ENCODE measurements at places on chromosomes 2 and 18.

DNA sequence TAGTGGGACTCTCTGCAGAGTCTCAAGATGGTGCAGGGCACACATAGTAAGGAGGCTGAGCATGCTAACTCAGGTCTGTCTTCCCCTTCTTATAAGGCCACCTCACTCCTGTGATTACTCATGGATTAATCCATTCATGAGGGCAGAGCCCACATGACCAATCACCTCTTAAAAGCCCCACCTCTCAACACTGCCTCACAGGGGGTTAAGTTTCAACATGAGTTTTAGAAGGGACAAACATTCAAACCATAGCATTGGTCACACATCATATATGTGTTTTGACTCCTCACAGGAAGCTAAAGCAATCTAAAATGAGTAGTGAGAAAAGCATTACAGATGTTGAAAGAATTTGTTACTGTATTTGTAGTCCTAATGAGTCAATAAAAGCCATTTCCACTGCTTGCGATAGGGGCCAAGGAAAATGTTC lies 57.5 kb downstream of the DTNA start:
- DNase-seq, result no peak

GRCh38 chr2:105315314-105315713 lies 14.2 kb downstream of the TGFBRAP1 start:
- DNase-seq, result no peak

GRCh38 chr2:205764270-205764746 lies 82.0 kb downstream of the NRP2 start:
- no peak for DNase-seq

GRCh38 chr2:23486684-23487075 lies 101.7 kb downstream of the KLHL29 start:
- no peak for DNase-seq

GRCh38 chr2:159065313-159065712 lies 96.9 kb downstream of the TANC1 start:
- no peak for DNase-seq

DNA sequence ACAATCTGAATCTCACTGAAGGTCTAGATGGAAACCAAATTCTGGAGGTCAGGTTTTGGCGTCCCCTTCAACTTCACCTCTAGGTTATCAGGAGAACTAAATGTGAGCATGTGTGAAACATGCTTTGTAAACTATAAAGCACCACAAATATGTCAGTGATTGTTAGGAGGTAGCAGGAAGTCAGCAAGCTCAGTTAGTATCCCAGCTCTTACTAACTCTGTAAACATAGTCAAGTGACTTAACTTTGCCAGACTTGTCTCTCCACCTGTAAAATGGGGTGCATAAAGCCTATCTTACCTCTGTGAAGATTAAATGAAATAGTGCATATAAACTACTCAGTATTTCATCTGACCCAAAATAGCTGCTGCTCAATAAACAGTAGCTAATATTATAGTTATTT lies 121.5 kb downstream of the INSIG2 start:
- DNase-seq, result no peak

- DNase-seq, result no peak
These were observed 43.7 kb upstream of the DARS1 start for GRCh38 chr2:136029149-136029548.

DNA sequence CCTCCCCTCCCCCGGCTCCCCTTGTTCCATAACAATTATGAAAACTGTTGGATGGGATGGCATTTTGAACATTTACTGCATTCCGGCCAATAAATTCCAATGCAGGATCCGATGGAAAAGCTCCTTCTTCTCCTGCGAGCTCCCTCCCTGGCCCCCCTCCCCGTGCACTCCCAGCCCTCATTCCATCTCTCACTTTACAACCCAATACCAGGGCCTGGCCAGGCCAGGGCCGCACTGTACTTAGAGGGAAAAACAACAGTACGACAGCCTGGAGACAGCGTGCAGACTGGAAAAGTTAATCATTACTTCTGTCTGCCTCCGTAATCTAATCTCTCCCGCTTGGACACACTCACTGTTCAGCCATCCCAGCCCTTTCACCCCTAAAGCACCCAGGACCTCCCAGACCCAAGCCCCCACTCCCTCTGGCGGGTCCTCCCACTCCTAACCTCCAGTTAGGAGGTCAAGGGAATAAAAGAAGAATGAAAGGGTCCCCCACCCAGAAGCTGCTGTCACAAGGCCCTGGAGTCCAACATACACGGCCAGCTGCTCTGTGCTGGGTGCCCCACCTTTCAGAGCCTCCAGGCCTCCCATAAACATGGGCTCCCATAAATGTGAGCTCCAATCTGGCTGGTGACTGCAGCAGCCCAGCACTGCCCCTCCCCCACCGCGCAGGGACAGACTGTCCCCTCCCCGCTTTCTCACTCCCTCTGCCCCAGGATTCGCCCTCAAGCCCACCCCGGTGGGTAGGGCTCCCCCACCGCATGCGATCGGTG lies 20.6 kb downstream of the SMAD7 start:
- DNase-seq, result no peak

GRCh38 chr2:58890865-58891525 lies 649.9 kb upstream of the FANCL start:
- DNase-seq, result no peak

GRCh38 chr2:38116762-38117161 lies 40.8 kb upstream of the CYP1B1 start:
- no peak for DNase-seq

- DNase-seq, result no peak
These were observed 38.4 kb downstream of the PKP4 start for GRCh38 chr2:158495175-158495574.

GRCh38 chr18:37554399-37554787 lies 11.2 kb downstream of the CELF4 start:
- no peak for DNase-seq

DNA sequence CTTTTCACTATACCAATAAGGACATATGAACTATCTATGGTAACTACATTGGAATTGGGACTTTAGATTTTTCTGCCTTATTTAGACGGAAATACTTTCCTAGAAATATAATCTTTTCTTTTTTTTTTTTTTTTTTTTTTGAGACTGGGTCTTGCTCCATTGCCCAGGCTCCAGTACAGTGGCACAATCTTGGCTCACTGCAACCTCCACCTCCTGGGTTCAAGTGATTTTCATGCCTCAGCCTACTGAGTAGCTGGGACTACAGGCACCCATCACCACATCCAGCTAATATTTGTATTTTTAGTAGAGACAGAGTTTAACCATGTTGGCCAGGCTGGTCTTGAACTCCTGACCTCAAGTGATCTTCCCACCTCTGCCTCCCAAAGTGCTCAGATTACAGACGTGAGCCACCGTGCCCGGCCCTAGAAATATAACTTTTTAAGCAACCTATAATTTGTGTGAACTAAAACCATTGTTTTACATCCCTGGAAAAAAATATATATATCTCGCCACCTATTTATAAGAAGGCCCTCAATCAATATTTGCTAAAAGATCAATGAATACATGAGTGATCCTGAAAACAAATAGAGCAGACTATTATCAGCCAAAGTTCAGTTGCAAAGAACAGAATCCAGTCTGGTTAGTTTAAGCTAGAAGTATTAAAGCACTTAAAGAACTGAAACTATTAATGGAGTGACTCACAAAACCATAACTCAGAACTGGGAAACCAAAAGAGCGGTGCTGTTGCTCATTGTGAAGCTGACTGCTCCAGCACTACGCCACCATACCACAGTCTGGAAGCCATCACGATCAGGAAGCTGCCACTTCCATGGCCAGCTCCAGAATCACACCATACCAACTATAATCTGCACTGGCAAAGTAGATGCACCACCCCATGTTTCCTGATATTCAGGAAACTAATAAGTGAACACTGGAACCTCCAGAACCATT lies 8.4 kb upstream of the HNRNPLL start:
- peak; percentile 12 for DNase-seq

DNA sequence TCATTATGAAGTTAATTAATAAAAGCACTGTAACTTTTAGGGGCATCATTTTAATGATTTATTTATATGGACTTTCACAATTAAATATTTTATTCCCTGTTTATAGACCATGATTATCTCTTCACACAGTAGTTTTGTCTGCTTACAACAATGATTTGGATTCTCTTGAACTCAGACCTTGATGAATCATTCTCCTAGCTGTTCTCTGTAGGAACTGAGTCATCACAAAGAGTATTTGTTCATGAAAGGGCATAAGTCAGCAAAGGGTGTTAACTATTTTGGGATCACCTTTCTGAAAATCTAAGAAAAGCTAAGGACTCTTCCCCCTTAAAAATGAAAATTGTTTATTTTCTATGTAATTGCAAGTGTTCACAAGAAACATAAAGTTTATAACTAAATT lies 461.1 kb upstream of the UBE2E3 start:
- DNase-seq, result no peak

GRCh38 chr2:57370882-57371585 lies 675.6 kb upstream of the VRK2 start:
- no peak for DNase-seq

- no peak for DNase-seq
These were observed 62.1 kb downstream of the NABP1 start for GRCh38 chr2:191740016-191740419.

- DNase-seq, result no peak
These were observed 449.4 kb upstream of the SOX11 start for GRCh38 chr2:5242751-5243150.

- no peak for DNase-seq
These were observed 95.2 kb upstream of the SCG2 start for GRCh38 chr2:223697316-223697891.

- no peak for DNase-seq
These were observed 78.2 kb downstream of the BCL11A start for GRCh38 chr2:60475123-60475830.

DNA sequence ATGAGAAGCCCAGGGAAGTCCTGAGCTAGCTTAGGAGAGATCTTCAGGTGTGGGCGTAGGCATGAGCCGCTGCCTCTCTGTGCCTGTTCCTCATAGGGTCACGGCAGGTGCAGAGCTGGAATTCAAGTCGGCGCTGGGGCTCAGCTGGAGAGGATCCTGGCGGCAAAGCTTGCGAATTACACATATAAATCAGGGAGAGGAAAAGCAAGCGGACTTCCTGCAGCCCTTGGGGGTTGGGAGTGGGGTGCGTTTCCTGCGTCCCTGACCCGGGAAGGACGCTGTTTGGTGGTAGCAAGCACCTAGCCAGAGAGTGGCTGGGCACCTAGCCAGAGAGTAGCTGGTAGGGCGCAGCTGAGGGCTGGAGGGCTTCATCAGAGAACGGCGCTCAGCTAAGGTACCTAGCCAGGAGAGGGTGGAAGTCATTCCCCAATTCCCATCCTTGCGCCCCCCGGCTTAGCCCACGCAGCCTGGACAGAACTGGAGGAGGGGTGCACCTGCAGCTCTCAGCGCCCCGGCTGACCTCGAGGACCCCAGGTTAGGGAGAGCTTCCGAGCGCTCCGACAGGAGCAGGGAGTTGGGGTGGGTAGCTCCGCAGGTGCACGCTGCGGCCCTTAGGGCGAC lies 459 bp upstream of the EFR3B start:
- DNase-seq, result no peak

- no peak for DNase-seq
These were observed 869.4 kb upstream of the VRK2 start for GRCh38 chr2:57177176-57177575.

- no peak for DNase-seq
These were observed 911.6 kb downstream of the TDRD15 start for GRCh38 chr2:22035361-22035830.

- no peak for DNase-seq
These were observed 530.7 kb downstream of the CBLN2 start for GRCh38 chr18:72013427-72013850.

- no peak for DNase-seq
These were observed 183.1 kb upstream of the ALPP start for GRCh38 chr2:232195487-232195886.

DNA sequence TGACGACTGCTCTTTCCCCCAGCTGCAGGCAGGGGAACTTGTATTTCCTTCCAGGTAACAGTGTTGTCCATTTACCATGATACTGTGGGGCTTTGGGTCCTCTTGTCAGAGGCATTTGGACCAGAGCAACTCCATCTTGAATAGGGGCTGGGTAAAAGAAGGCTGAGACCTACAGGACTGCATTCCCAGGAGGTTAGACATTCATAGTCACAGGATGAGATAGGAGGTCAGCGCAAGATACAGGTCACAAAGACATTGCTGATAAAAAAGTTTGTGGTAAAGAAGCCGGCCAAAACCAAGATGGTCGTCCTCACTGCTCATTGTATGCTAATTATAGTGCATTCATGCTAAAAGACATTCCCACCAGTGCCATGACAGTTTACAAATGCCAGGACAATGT lies 249.5 kb downstream of the SLC4A3 start:
- DNase-seq, result no peak

GRCh38 chr18:8121942-8122480 lies 487.2 kb upstream of the RAB12 start:
- DNase-seq, result no peak

- DNase-seq, result no peak
These were observed 678.8 kb downstream of the KCNJ3 start for GRCh38 chr2:155377266-155377680.

DNA sequence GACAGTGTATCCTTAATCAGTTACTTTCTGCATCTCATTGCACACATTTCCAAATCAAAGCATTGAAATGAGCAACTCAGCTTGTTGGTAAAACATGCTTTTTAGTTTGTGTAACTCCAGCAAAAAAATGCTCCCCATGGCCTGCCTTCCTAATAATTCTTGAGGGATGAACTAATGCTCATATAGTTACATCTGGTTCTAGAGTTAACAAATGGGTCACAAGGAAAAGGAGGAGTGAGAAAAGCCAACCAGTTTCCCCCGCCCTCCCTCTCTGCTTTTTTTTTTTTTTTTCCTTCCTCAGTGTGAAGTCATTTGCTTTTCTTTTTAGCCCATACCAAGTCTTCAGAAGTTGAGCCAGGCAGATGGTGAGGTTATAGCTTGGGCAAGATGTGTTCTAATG lies 231.7 kb downstream of the MTX2 start:
- no peak for DNase-seq

All from SIG-M5 (cell line).